RPMI8226 (cell line): ENCODE measurements at places on chromosomes 6 and 20.

DNA sequence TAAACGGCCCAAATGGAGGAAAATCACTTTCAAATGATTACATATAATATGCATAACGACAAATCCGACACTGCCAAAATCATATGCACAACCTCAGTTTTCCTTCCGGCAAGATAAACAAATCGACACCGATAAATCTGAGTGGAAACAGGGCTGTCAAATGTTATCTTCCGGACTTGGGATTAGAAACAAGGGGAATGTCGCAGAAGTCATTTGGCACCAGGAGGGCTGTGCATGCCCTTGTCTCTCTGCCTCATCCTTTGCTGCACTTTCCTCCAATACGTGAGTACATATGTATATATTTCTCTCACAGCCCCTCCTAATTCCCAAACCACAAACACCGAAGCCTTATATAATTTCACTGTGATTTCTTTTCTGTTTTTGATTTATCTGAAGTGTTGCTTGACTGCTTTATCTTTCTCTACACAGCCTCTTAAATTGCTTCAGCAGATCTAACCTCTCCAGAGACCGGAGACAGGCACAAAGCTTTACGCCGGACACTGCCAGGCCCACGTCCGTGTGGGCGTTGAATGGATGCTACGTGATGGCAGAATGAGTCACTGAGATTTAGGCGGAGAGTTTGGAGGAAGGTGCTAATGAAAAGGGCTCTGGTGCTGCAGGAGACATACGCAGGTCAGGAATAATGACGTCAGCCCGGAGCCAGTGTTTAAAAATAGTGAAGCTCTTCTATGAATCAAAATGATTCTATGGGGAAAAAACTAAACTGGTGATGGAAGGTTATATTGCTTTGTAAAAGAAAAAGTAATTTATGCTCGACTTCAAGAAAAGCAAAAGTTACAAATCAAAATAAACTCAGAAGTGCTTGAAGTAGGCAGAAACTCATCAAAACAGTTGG lies 21.0 kb upstream of the PRELID3B start:
- no peak for DNase-seq

DNA sequence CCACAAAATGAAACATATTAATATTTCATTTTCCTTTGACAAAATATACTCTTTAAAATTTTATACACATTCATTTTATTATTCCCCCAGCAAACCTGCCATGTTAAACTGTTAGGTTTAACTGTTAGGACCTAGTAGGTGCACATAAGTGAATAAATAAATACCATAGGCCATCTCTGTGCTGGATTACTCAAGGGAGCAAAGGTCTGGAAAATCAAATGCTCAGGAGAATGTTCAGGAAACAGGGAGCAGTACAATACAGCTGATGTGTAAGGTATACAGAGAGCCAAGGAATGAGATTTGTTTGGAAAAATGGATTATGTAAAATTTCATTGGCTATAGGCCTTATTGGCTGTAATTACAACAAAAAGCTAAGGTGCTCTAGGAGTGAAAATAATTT lies 339.3 kb downstream of the BCKDHB start:
- DNase-seq = no peak

- peak; percentile 7 for DNase-seq
These were observed 39.0 kb upstream of the PLN start for GRCh38 chr6:118509009-118509617.

DNA sequence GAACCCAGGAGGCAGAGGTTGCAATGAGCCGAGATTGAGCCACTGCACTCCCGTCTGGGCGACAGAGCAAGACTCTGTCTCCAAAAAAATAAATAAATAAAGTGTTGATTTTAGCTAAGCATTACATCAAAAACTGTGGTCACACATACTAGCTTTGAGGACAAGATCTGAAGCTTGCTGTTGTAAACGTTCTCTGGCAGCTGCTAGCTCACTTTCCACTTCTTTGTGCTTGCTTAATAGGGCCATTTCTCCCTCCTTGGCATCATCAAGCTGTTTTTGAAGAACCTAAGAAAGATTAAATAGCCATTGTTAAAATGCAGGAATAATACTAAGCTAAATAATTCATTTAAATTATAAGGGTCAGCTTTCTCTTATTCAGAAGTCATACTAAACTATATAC lies 55.7 kb downstream of the FAM184A start:
- DNase-seq = no peak

GRCh38 chr6:113823916-113824315 lies 33.2 kb upstream of the MARCKS start:
- no peak for DNase-seq

- no peak for DNase-seq
These were observed 3.7 kb upstream of the ARMH2 start for GRCh38 chr6:24802271-24803059.

GRCh38 chr20:64055893-64056638 lies 6.6 kb upstream of the SOX18 start:
- peak; percentile 72 for DNase-seq

GRCh38 chr20:14049111-14049510 lies 53.8 kb downstream of the MACROD2 start:
- DNase-seq = peak; percentile 64

GRCh38 chr20:49795135-49795424 lies 17.5 kb upstream of the SLC9A8 start:
- no peak for DNase-seq

DNA sequence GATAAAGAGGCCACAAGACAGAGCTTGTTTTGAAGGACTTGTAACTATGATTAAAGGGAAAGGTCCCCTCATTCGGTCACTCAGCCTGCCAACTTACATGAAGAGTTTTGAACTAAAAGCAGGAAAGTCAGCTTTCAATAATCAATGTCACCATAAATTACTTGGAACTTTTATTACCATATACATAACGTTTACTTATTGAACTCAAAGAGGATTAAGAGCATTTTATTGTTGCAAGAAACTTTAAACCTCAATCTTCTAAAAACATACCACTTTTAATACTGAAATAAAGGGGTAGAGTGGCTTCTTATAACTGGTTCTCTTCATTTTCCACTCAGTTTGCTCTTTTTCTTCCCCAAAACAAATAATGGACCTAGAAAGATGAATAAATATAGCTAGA lies 65.1 kb downstream of the CNKSR3 start:
- DNase-seq = no peak

- no peak for DNase-seq
These were observed 50.4 kb upstream of the NKX2-2 start for GRCh38 chr20:21564127-21564773.
